SHP77 (cell line): ENCODE measurements at places on chromosomes 4 and X.

DNA sequence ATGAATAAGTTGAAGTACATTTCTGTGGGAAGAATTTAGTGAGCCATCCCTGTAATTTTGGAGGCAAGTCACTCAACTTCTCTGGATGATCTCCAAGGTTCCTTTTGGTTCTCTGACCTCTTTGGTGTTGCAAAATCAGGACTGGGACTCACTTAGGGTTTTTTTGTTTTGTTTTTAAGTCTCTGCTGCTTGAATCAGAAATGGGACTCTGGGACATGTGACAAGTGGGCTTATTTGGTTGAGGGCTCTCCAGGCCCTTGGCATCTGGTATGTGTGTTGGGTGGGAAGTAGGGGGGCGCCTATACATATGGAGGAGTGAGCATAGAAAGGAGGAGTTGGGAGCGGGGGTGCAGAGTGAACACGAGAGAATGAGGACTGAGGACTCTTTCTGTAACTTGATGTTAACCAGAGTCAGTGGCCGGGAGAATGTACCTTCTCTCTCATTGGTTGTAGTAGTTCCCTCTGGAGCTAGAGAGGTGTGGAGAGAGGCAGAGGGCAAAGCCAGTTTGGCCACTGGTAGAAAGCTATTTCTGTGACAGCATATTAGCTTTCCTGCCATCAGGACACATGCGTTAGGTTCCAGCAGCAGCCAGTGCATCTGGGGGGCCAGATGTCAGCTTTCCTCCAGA lies 1.9 kb downstream of the ARHGAP10 start:
- no peak for DNase-seq

GRCh38 chr4:48315728-48316630 lies 25.4 kb upstream of the SLAIN2 start:
- DNase-seq: peak; percentile 14

DNA sequence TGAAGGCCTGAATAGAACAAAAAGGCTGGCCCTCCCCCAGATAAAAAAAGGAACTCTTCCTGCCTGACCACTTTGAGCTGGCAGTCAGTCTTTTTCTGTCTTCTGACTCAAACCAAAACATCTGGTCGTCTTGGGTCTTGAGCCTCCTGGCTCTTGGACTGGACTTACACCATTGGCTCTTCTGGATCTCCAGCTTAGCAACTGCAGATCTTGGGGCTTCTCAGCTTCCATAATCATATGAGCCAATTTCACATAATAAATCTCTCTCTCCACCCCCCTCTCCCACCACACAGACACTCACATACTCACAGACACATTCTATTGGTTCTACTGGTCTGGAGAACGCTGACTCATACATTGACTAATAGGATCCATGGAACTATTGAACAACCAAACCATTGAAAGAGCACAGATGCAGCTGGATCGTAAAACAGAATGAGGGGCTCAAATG lies 15.6 kb upstream of the CWH43 start:
- no peak for DNase-seq

- no peak for DNase-seq
These were observed 103.9 kb upstream of the STX18 start for GRCh38 chr4:4645743-4646142.

- no peak for DNase-seq
These were observed 98.9 kb downstream of the FAM13A start for GRCh38 chr4:88958080-88958479.

- DNase-seq: no peak
These were observed 110.3 kb upstream of the ZXDB start for GRCh38 chrX:57481514-57481913.

DNA sequence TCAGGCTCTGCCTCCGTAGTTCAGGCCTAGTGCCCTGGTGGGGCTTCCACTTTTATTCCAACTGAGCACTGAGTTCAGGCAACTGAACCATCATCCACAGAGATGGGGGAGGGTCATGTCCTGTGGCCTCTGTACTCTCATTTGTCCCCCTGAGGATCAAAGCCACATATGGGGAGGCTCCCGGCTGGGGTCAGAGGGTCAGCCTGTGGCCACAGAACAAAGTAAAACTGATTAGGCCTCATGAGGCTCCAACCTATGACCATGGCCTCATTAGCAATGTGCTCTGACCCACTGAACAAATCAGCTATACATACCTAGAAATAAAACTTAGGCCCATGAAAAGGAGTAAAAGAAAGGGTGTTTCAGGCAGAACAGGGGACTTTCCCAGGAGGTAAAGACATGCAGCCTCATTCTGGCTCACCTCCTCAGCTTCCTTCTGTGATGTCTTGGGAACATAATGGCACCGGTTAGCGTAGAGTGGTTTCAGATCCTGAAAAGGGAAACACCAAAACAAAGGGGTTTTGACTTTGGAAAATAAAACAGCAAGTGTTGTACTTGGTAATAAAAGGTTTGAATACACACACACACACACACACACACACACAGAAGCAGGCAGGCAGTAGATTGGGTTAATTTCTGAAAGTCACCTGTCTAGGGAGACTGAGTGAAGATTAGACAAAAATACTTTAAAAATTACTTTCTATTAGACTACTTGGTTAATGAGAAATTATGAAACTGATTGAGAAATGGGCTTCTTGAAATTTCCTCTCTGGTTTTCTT lies 24.3 kb downstream of the TMEM255A start:
- DNase-seq: no peak

GRCh38 chr4:6929339-6929811 lies 19.7 kb downstream of the TBC1D14 start:
- no peak for DNase-seq

GRCh38 chr4:142386856-142387255 lies 459.2 kb downstream of the INPP4B start:
- DNase-seq: no peak

GRCh38 chr4:36024901-36025660 lies 219.2 kb downstream of the ARAP2 start:
- no peak for DNase-seq

GRCh38 chrX:128862557-128862956 lies 660.7 kb downstream of the SMARCA1 start:
- no peak for DNase-seq

DNA sequence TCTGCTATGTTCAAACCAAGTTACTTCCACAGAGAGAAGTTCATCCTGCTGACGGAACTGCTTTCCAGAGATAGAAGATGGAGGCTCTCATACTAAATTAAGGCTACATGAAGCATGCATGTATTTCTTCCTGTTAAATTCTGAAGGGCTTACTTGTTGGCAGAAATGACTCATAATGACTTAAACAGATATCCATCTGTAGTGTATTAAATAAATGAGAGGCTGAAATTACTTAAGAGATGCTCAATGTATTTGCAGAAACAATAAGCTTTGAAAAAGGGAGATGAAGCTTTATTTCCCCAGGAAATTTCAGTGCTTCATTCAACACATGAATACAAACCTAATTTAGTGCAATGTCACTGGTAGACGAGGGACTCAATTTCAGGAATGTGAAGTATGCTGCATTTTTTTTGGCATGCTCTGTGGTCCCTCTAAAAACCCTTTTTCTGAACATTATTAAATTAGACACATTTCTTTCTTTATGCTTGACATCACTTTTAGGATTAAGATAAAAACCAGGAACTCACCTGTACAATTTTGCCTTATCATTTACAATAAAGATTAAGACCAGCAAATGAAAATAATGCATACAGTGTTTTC lies 759.1 kb upstream of the POU3F4 start:
- no peak for DNase-seq

DNA sequence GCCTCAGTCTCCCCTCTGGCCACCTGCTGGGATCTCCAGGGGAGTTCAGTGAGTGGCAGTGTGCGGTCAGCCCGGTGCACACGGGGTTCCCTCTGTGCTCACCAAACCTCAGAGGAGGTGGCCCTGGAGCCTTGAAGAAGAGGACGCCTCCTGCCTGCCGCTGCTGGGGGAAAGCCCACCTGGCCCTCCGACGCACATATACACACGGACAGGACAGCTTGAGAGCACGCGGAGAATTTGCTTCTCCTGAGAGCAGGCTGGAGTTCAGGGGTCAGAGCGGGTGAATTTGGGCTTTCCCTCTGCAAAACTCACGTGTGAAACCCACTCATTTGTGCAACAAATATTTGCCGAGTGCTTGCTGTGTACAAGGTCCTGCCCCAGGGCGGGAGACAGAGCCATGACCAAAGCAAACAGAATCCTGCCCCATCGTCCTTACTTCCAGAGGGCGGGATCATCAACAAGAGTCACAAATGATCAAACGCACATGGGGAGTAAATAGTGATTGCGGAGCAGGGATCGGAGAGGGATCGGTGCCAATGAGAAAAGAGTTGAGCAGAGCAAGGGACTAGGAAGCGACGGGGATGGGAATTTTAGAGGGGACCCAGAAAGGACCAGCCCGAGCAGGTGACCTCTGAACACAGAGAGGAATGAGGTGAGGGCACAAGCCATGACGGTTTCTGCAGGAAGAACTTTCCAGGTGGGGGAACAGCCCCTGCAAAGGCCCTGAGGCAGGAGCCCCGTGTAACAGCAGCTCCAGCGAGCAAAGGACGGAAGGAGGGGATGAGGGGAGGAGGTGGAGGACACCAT lies 17.6 kb downstream of the BLOC1S4 start:
- DNase-seq: no peak

GRCh38 chr4:125986307-125986706 lies 671.6 kb downstream of the FAT4 start:
- DNase-seq: no peak

DNA sequence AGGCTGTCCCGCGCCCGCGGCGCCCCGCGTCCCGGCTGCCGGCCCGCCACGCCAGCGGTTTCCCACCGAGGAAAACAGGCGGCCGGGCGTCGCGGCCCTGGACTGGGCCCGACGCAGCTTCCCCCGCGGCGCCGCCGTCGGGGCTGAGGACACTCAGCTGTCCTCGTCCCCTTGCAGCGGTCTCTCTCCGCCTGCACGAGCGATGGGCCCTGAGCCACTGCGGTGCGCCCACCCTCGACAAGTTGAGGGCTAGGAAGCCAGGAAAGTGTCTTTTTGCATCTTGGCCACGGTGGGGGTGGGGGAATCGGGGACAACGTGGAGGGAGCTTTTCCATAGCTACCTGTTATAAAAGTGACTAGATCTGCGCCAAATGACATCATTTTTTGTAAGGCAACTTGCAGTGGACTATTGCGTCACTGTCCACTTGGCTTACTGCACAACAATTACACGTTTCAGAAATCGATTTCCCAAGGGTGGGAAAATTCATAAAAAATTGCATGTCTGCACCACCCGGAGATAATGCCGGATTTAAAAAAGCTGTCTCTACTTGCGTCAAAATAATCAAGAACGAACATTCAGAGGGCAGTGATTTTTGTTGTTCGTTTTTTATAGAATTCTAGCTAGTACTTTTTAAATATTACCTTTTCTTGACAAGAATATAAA lies 1.1 kb downstream of the KLHL15 start:
- DNase-seq: peak; percentile 12

GRCh38 chr4:74266081-74266480 lies 42.2 kb upstream of the EPGN start:
- no peak for DNase-seq

GRCh38 chr4:48110452-48110978 lies 23.5 kb downstream of the TXK start:
- DNase-seq: no peak

GRCh38 chr4:153016592-153016991 lies 80.5 kb downstream of the FHDC1 start:
- DNase-seq: no peak

DNA sequence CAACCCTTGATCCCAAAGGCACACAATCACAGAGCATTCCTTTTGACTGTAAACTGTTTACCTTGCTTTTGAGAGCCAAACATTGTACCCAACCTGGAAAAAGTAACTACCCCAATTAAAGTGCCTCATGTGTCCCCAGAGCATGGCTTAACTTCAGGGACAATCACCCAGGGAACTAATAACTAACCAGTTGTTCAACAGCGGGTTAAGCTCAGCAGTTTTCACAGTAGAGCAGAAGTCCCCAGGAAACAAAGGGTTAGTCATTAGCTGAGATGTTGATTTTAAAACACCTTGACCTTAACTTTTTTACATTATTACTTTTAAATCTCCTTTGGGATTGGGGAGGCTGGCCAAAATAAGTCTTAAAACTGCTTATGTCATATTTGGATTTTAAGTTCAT lies 94.8 kb downstream of the RELL1 start:
- no peak for DNase-seq

DNA sequence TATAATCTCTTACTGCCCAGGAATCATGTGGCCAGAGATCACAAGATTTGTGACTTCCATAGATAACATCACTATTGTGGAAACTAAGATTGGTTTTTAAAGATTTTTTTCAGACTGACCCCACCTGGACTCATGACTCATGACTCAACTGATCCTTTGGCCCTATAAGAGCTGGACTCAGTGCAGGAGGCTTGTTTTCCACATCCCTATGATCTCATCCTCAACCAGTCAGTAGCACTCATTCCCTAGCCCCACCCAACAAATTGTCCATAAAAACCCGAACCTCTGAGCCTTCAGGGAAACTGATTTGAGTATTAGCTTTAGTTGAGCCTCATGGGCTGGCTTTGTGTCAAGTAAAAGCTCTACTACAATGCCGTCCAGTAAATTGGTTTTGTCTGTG lies 7.9 kb upstream of the NOCT start:
- no peak for DNase-seq

DNA sequence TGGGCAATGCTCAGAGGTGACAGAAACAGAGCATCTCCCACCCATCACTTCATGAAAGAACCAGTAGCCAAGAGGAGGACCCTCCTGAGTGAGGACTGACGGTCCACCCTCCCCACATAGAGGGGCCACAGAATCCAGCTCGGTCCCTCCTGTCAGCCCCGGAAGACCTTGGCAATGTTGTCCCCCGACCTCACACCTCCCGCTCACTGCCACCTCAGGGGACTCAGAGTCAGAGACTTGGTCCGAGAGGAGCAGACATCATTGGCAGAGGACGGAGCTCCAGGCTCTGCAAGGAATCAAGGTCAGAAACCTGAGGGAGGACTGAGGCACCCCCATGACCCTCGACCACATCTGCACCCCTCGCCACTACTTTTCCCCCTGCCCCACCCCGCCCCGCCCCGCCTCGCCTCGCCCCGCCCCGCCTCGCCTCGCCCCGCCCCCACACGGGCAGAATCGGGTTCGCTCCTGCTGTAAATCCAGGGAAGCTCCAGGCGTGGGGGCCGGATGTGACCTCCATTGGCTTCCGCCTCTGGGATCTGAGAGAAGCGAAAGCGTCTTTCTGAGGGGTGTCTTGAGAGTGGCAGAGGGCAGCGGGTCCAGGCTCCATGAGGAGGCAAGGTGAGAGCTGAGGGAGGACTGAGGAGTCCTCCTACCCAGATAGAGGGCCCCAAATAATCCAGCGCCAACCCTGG lies at the start of gene MAGEA11:
Gene MAGEA11 (plus strand): TSS at position 516 of the 692 bp plus-strand sequence. CDS start 1,100 bp downstream, outside the sequence.
- DNase-seq: peak; percentile 48

- DNase-seq: no peak
These were observed 653.9 kb upstream of the AADAT start for GRCh38 chr4:170743633-170744032.

GRCh38 chrX:112137276-112137675 lies 54.7 kb upstream of the TRPC5 start:
- no peak for DNase-seq

GRCh38 chrX:129726307-129727111 lies 12.3 kb upstream of the XPNPEP2 start:
- DNase-seq: no peak

DNA sequence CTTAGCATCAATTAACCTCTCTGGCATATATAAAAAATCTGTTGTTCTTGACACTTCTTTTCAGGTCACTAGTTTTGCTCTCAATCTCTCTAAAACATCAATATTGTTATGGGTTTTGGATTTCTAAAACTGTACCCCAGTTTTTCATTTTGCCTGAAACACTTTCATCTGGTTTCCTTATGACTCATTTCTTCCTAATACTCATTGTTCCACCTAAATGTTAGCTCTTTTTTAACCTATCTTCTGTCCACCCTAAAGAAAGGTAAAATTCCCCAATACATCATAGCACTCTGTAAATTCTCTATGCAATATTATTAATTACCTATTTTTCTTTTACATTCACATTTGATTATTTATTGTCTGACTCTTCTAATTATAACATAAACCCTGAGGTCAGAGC lies 575.5 kb upstream of the NDST4 start:
- no peak for DNase-seq
